ENCODE measurements at places on chromosomes 6 and 20.

DNA sequence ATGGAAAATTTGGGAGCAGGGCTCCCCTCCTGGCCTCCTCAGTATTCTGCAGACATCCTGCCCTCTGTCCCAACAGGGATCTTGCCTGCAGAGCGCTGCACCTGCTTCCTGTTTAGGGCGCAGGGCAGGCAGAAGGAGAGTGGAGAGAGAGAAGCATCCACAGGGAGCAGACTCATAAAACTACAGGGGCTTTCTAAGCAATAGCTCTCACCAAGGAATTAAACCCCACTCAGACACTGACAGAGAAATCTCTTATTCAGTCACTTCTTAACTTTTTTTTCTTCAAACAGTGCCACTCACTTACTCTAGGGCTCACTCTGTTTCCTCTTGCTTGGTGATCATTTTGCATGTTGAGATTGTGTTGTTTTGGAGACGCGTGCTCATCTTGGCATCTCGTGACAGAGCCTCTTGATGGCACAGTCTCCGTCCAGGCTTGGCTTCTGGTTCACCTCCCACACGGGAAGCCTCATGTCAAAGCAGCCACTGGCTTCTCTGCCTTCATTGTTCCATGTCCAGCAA is 153.1 kb upstream of the INSM1 start:
- DNase-seq = no peak

- DNase-seq = no peak
Observed at GRCh38 chr20:1827510-1827973, 67.7 kb upstream of the SIRPA start.

GRCh38 chr6:106486236-106486635 is 125.7 kb downstream of the CRYBG1 start:
- DNase-seq = no peak

- no peak for DNase-seq
Observed at GRCh38 chr6:67073938-67074337, 1366.9 kb upstream of the EYS start.

- DNase-seq = no peak
Observed at GRCh38 chr20:4886771-4887527, 114.4 kb downstream of the SLC23A2 start.

GRCh38 chr6:83824388-83824801 is 28.8 kb upstream of the RIPPLY2 start:
- no peak for DNase-seq

- no peak for DNase-seq
Observed at GRCh38 chr20:53405139-53405538, 188.5 kb downstream of the ZNF217 start.

GRCh38 chr6:157381631-157382621 is 936 bp downstream of the ZDHHC14 start:
- DNase-seq = peak; percentile 70

GRCh38 chr20:50146214-50146613 is 7.3 kb downstream of the PEDS1 start:
- DNase-seq = no peak

DNA sequence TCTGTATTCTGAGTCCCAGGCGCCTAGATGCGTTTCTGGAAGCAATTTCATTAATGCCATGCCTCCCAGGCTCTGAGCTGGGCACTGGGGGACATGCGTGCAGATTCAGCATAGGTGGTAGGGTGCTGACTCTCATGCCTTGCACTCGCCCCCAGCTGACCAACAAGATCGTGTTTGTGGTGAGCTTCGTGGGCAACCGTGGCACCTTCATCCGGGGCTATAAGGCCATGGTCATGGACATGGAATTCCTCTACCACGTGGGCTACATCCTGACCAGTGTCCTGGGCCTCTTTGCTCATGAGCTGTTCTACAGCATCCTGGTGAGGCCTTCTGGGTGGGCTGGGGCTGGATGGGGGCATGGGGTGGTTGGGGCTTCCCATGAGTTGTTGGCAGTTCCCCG is 21.6 kb downstream of the UQCC2 start:
- no peak for DNase-seq

DNA sequence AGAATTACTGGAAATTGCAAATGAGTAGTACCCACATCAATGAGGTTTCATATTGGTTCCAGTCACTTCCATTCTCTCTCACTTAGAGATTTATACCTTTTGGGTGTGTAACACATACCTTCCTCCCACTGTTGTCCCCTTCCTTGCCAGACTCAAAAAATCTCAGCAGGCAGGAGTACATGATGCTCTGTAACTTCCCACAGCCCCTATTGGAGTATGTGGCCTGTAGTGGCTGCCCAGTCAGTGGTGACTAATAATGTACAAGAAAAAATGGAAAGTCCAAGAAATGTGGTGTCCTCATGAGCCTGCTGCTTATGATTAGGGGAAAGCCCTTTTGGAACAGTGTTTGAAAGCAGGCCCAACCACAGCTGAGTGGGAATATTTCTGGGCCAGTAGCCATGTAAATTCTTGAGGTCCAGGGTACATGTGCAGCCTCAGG is 312.0 kb downstream of the ZFAND3 start:
- DNase-seq = no peak

GRCh38 chr6:134949927-134950326 is at the start of gene ALDH8A1:
TSS of gene ALDH8A1 (minus strand) at chr6:134950101. CDS start at chr6:134950053, 48 bp downstream.
- DNase-seq = no peak

Data from mucosa of descending colon (tissue), 3 donors.